Stimulated activated naive B cell treated with anti-CD40 and anti-IgM and Interleukin-4, amounts not matched to agents 10 μg/mL and 1 μg/mL and 100 μg/mL, for 72 hours (primary cell): ENCODE measurements at places on chromosomes 12 and 14.
A peak's percentile ranks its signal among the peaks of the same experiment; 100 is the strongest.

DNA sequence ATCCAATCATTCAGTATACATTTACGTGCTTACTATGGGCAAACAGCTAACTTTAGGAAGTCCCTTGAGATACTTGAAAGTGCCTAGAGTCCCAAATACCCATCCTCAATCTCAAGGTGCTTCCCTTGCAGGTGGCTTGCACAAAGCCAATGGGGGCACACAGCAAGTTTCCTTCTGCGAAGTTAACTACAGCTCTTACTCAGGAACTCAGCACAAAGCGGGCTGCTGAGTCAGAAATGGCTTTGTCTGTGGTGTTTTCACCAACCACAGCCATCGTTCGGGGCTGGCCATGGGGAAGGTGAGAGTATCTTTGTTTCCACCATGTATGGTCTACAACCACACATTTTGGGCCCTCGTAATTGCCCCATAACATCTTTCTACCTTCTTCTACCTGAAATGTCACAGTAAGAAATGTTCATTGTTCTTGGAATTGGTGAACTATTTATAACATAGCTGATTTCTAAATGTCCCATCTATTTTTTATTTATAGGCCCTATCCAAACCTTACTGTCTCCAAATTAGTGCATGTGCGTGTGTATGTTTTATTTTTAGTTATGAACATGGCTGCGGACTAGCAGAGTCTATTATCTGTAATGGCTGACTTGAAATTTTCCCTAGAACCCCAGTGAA is 13.9 kb downstream of the MFAP5 start:
- DNase-seq, result peak; percentile 83

DNA sequence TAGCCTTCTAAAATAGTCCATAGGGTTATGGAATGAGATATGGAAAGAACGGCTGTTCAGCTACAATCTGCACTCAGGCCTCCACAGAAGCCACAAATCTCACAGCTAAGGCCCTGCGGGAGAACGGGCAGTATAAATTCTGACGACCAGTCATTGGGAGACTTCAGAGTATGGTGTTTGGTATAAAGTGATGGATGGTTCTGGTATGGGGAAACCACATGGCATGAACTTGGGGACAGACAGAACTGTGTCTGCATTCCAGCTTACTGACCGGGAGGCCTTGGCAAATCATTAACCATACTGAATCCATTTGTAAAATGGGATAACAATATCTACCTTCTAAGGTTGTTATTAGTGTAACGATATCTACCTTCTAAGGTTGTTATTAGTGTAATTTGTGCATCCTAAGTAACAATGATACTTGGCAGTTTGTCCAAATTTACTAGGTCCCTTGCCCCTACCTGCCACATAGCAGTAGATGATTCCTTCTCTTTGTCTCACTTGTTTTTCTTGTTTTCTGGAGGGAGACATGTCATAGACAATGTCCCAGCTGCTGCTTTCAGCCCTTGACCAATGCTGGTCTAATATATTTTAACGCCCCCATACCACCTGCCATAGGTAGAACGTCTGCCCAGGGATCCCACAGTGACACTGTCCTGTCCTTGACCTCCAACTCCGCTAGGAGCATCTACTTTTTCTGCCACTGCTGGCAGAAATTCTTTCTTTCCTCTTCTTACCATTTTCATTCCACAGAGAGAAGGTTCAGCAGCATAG is 6.8 kb downstream of the CDKL1 start:
- no peak for DNase-seq

DNA sequence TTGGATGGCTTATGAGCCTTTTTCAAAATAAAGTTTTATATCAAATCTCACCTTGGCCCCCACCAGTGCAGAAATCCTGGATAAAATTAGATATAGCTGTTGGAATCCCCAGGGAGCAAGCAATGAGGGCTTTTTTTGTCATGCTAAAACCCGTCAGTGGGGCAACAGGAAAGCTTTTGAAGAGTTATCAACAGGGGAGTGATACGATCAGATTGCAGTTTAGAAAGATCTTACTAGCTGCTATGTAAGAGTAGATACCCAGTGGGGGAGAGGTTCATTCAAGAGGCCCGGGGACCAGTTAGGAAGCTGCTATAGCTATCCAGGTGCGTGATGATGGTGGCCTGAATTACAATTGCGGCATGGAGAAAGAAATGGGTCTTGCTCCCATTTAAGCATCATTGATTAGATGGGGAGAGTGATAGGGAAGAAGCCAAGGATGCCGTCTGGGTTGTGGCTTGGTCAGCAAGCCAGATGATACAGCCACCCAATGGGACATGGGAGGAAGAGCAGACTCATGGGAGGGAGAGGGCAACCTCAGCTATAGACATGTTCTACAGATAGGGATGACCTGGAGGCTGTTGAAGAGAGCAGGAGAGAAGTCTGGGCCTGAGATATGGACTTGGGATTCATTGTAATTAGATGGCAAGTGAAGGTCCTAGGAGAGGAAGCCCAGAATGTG is 272.4 kb downstream of the DPF3 start:
- no peak for DNase-seq

DNA sequence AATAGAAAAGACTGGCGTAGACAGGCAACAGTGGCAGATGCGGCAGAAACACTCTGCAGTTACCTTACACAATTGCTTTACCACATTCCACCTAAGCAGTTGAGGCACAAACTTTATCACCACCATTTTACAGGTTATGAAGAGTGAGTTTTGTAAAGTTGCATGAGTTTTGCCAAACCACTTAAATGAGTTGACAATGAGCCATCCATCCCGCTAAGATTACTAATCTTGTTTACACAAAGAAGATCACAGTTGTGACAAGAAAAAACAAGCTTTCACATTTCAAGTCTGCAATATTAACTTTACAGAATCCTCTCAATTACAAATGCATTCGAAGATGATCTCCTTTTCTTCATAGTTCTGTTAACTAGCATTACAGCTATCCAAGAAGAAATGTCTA is 1.8 kb downstream of the TMCC3 start:
- DNase-seq, result no peak

- no peak for DNase-seq
Observed at GRCh38 chr14:90641615-90642243, 174.5 kb downstream of the TTC7B start.

DNA sequence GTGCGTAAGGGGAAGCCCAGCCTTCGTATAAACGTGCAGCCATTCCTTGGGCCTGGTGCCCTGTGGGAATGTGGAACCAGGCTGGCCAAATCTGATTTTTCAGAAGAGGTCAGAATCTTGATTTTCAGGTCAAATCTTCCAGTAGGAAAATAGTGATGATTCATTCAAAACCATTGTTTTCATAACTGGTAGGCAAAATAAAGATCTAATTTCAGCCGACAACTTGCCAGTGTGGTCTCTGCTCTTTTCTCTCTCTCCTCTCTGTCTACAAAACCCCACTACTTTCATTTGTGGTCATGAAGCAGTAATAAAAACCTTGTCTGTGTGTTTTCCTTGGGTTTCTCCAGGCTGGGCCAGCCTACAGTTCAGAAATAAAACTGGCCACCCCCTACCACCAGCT is 135.1 kb downstream of the RBM19 start:
- DNase-seq, result no peak

- no peak for DNase-seq
Observed at GRCh38 chr12:52603314-52603713, 2.1 kb upstream of the KRT72 start.

DNA sequence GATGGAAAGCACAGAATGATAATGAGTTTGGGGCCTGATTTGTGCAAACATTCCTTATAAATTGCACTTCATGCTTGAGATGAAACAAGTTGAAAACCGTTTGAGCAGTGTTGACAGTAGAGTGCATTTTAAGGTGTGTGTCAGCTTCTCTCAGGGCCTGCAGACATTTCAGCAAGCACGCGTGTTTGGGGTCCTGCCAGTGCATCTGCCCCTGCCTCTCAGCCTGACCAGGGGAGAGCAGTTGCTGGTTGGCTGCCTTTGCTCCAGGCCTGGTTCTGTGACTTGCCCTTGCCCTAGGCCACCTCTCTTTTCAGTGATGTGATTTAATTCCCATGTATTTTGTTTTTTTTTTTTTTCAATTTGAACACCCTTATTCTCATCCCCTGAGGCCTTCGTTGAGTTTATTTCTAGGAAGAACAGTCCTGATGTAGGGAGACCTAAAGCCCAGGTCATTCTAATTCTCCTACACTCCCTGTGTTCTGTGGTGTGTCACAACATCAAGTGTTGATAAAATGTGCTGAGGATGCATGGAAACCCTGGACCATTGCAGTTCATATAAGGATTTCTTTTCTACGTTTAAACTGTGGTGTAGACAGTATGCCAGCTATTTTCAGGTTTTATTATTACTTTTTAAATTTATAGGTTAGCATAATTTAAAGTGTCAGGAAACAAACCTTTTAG is 40.1 kb upstream of the AMN start:
- DNase-seq, result no peak

DNA sequence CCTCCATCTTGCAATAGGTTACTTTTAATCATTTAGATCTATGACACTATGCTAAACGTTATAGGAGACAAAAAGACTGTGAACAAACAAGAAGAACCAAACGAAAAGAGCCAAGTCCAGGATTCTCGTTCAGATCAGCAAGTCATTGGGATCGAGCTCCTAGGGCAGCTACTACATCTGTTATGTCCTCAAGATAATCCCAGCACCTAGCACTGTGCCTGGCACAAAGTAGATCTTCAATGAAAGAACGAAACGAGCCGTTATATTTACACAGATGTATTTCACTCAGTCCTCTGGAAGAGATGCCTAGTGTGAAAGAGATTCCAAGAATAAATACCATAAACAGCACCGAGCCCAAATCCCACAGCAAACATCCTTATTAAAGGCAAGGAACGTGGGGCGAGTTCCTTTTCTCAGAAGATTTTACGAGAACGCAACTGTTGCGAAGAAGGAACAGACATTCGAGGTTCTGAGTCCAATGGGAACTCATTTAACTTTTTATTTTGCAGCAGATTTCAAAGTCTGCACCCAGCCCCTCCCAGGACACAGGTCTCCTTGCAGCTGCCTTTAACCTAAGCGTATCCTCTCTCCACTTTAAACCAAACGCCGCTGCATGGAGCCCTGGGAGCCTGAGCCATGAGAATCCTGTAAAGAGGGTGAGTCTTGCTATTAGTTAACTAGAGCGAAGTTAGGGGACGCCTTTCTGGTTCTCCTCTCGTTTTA is 544 bp upstream of the TDP1 start:
- no peak for DNase-seq

DNA sequence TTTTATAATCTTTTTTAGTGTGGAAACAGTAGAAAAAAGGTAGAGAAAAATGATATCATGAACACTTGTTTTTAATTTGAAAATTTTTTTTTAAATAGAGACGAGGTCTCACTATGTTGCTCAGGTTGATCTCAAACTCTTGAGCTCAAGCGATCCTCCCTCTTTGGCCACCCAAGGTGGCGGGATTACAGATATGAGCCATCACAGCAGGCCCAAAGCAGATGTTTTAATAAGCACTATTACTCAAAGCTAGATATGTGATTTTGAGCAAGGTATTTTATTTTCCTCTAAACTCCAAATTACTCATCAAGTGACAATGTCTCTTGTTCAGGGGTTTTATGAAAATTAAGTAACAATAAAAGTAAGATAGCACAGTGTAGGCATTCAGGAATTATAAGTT is 10.7 kb upstream of the WDR89 start:
- DNase-seq, result no peak

DNA sequence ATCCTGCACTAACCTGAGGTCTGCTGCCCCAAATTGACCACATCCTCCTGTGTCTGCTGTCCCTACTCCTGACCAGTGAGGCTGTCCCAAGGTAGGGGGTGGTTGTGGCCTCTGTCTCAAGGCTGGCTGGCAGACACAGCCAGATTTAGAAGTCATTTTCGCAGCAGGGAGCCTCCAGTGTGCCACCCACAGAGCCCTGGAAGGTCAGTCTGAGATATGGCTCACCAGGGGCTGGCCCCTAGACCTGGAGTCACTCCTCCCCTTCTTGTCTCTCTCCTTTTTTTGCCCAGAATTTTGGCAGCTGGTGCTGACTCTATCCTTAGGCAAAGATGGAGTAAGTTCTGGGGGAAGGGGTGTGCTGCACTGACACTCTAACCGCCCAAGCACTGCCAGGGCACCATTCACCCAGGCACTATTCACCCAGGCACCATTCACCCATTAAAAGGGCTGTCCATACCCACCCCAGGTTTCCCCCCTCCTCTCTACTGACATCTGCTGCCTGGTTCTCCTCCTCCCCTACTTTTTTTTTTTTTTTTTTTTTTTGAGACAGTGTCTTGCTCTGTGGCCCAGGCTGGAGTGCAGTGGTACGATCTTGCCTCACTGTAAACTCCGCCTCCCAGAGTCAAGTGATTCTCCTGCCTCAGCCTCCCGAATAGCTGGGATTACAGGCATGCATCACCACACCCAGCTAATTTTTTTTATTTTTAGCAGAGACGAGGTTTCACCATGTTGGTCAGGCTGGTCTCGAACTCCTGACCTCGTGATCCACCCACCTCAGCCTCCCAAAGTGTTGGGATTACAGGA is 7.7 kb downstream of the DDN start:
- DNase-seq, result no peak

GRCh38 chr14:55123101-55123500 is 6.0 kb upstream of the LGALS3 start:
- no peak for DNase-seq

DNA sequence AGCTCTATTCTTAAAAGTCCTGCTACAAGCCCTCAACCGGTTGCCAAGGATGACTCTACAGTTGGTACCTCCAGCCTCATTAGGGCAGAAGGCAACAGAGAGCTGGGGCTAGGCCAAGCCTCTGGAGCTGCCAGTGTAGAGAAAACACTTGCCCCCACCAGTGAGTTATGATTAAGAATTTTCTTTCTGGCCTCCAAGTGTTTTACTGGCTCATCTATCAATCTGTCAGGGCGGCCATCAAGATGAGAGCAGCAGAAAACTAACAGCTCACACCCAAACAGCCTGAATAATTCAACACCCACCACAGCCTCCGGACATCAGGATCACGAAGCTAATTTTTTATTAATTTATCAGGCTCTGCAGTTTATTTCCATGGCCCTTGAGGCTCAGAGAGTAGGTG is 40.7 kb upstream of the CMKLR1 start:
- no peak for DNase-seq

DNA sequence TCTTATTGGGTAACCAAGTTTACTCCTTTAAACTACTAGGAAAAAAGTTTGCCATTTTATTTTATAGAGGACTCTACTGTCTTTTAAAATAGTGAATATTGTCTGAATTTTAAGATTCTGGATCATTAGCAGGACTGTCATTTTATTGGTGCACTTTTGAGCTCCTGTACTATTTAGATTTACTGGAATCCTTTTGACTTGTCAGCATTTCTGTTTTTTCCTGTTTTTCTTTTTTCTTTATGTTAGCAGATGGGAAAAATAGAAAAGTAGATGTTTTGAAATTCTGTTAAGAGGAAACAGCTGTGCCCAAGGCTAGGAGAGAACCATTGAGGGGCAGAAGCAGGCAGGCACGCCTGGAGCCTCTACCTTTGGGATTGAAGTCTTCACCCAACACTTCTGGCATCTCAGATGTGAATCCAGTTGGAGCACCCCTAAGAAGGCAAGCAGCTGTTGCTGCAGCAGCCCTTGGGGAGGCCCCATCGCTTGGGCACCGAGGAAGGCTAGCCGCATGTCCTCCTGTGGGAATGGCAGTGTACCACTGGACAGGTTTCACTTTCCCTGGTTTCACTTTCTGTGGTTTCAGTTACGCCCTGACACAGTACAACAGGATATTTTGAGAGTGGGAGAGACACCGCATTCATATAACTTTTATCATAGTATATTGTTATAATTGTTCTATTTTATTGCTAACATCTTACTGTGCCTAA is 11.5 kb downstream of the RIMKLB start:
- peak; percentile 18 for DNase-seq
